Small intestine (tissue), 16 donors: ENCODE measurements at places on chromosomes 11 and 22. TPM values are rescaled to one million over a fixed set of nuclear protein-coding genes. Genes with fewer than 3 reads are reported as not detected.

DNA sequence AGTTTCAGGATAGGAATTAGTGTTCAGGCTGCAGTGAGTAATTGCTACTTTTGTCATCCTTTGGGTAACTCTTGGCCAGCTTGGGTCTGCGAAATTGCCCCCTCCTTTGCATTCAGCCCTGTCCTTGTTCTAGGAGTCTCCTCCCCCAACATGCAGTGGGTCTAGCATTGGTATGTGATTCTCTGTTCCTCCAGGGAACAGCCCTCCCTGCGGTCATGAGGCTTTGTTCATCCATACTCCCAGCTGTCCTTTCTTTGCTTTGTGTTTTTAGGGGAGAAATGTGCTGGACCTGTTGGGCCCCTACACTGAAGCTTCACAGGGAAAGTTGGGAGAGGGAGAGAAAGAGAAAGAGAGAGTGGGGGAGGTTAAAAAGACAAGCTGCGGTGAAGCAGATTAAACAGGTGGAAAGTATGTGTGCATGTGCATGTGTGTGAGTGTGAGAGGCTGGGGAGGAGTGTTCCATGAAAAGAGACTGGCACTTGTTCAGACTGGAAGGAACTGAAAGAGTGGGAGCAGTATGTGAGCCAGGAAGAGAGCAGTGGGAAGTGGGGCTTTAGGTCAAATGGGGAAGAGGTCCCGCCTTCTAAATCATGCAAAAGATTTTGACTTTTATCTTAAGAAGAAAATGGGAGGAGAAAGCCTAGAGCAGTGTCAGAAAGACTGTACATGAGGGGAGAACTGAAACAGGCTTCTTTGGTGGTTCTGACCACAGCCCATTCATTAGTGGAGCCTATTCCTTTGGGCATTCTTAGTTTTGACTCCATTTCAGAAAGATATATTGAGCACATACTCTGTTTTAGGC is 17.9 kb upstream of the SESN3 start:
- DNase-seq: no peak

GRCh38 chr22:27973846-27974245 is 54.8 kb upstream of the PITPNB start:
- DNase-seq: no peak

GRCh38 chr11:83072350-83073242 is 899 bp upstream of the RAB30 start:
- DNase-seq: no peak

GRCh38 chr11:58524232-58525036 is 16.5 kb upstream of the OR5B21 start:
- peak; percentile 75 for DNase-seq

IGLL1 gene
- 1.3 TPM for polyA plus RNA-seq

RTN4RL2 gene
- polyA plus RNA-seq: 0.70 TPM

KCNQ1 gene
- polyA plus RNA-seq: 54.4 TPM

DNA sequence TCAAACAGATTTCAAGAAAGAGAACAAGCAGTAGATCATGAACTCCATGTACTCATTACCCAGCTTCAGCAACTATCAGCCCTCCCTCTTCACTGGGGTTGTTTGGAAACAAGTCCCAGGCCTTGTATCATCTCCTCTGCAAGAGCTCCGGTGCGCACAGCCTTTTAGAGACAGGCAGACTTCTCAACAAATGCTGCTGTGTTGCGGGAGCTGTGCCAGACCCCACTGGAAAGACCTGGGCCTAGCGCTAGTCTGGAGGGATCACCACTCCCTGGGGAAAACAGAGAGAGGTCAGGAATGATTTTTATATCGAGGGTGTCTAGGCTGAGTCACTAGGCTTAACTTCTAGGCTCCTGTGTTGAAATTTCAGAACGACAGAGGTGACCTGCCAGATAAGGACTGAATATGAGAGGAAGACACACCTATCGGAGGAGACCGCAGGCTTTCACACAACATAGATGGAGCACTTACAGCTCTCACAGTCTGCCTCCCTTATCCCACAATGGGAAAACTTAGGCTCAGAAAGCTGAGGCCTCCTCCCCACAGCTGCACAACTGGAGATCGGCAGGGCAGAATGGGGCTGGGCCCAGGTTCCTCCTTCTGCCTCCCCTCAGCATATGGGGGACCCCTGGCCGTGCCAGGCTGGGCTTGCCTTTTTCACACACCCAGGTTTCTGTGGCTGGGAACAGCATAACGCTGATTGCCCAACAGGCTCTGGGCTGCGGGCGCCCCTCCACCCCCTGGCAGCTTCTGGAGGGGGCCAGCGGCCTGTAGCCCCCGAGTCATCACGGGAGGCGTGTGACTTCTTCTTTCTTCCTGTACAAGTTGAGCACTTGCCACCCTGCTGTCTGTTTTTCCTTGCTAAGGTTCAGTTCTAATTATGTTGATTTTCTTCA is 86.0 kb downstream of the PKNOX2 start:
- no peak for DNase-seq

- no peak for DNase-seq
These were observed 20.0 kb downstream of the MMP7 start for GRCh38 chr11:102510439-102511135.

GRCh38 chr11:57358543-57358961 is 20.4 kb downstream of the P2RX3 start:
- DNase-seq: peak; percentile 26

OR8B3 gene
- not detected for polyA plus RNA-seq

CHCHD10 gene
- polyA plus RNA-seq: 351 TPM

- DNase-seq: peak; percentile 97
These were observed 9.6 kb upstream of the UCP3 start for GRCh38 chr11:74018331-74019005.

- no peak for DNase-seq
These were observed 600 bp upstream of the RAB6A start for GRCh38 chr11:73761403-73761945.

BTG4 gene
- not detected for polyA plus RNA-seq

DNA sequence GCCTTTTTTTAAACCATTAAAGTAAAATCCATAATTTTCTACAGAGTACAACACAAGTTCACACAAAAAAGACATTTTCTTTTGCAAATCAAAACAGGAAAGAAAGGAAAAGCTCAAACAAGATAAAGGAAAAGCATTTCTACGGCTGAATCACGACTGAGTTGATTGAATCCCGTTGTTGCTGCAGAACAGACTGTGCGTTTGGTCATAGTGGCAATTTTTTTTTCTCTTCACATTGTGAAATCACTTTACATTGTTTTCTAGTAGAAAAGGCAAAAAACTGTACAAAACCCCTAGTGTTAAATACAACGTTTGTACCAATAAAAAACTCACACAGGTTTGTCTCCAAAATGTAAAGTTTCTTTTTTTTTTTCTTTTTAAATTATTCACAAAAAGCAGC is 17.3 kb upstream of the RAPSN start:
- no peak for DNase-seq

GRCh38 chr11:62911137-62912130 is 9.7 kb downstream of the CHRM1 start:
- no peak for DNase-seq

DNA sequence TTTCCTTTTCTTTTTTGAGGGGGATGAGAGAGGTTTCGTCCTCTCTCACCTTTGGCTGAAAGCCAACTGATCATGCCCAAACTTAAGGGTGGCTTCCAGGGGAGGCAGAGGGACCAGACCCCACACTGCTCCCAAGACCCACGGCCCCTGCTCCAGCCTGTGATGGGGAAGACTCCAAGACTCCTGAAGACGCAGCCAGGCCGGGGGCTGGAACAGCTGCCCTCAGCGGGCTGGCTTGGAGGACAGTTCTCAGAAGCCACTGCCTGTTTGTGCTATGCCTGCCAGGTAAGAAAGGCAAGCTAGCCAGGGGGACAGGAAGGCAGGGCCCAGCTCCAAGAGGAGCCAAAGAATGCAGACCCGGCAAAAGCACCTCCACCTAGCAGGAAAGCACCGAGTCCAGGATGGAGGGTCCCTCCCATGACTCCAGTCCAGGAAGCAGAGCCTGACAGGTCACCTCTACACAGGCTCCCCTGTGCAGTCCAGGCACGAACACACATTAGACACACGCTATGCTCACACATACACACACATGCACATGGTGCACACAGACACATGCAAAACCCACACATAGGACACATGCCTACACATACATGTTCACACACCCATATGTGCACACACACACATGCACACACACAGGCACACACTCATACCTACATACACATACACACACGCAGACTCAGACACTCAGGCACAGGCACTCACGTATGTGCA is 31.3 kb downstream of the GNB1L start:
- DNase-seq: no peak

DDI1 gene
- polyA plus RNA-seq: 0.06 TPM

DNA sequence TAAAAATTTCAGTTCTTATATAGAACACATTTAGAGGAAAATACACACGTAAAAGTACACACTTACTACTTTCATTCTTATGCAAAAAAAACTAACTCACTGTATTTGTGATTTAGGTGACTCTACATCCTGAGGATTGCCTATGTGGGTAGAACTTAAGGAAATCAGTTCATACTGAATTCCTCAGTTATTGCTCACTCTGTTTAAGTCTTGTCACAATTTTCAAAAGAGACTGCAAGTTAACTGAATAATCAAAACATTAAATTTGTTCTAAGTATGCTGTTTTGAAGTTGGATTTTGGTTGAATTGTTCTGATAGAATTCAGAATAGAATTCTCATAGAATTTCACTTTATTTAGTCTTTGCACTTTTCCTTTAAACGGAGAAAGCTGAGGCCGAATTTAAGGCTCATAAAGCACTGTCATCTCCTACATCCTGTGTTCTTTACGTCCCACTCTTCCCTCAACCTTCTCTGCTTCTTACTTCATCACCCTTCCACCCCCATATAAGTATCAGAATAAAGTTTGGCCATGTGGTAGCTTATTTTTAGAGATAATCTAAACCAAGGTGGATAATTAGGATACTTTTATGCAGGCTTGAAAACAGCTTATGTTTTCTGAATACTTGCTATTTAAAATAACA is 59.8 kb downstream of the APOL5 start:
- DNase-seq: no peak

DNA sequence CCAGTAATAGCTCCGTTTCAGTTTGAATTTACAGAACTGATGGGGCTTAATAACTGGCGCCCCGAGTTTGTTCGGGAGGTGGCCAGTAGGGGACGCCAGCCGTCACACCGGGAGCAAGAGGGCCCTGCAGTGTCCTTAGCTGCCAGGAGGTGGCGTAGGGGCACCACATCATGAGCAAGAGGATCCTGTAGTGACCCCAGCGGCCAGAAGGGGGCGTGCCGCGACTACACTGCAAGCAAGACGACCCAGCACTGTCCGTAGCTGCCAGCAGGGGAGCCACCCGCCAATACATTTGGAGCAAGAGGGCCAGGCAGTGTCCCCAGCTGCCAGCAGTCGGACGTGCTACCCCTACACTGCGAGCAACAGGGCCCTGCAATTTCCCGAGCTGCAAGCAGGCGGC is 663.7 kb upstream of the B3GAT1 start:
- peak; percentile 15 for DNase-seq

VWCE gene
- polyA plus RNA-seq: 3.2 TPM

GRCh38 chr11:131656839-131657211 is 286.4 kb downstream of the NTM start:
- DNase-seq: no peak

ARFGAP3 gene
- 47.0 TPM for polyA plus RNA-seq

DNA sequence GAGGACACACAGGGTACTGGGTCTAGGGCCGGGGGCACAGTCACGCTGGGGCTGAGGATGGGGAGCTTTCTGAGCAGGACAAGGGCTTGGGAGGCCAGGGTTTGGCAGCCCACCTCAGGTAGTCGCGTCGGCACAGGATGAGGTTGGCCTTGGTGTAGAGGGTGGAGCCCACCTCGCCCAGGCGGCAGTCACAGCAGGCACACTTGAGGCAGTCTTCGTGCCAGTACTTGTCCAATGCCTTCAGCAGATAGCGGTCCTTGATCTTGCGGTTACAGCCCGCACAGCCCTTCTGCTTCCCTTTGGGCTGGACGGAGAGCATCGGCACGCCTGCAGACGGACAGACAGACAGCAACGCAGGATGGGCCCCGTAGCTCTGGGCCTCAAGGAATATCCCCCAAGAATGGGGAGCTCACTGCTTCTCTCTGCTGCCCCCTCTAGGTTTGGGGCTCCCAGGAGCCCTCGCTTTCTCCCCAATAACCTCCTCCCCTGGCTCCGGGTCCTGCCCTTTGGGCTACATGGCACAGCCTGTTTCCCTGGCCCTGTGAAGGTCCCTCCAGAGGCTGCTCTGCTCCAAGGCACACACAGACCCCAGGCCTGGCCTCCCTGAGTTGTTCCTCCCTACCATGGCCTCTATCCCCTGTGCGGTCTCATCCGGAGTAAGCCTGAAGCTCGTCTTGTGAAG is 33.4 kb downstream of the LMO1 start:
- no peak for DNase-seq

DNA sequence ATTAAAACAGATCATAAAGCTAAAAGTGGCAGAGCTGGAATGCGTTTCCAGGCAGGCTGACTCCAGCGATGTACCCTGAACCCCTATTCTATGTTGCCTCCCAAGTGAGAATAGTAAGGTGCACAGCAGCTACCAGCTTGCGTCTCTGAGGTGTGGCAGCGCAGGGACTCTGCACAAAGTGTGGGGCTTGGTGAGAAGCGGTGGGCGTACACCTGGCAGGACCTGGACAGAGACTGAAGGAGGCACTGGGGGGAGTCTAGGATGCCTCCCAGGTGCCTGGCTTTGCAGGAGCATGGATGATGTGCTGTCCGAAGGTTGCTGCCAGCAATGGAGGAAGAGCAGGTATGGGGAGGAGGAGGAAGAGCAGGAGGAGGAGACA is 42.9 kb downstream of the AMPD3 start:
- DNase-seq: no peak

GRCh38 chr11:33640730-33641371 is 59.8 kb downstream of the C11orf91 start:
- no peak for DNase-seq

DNA sequence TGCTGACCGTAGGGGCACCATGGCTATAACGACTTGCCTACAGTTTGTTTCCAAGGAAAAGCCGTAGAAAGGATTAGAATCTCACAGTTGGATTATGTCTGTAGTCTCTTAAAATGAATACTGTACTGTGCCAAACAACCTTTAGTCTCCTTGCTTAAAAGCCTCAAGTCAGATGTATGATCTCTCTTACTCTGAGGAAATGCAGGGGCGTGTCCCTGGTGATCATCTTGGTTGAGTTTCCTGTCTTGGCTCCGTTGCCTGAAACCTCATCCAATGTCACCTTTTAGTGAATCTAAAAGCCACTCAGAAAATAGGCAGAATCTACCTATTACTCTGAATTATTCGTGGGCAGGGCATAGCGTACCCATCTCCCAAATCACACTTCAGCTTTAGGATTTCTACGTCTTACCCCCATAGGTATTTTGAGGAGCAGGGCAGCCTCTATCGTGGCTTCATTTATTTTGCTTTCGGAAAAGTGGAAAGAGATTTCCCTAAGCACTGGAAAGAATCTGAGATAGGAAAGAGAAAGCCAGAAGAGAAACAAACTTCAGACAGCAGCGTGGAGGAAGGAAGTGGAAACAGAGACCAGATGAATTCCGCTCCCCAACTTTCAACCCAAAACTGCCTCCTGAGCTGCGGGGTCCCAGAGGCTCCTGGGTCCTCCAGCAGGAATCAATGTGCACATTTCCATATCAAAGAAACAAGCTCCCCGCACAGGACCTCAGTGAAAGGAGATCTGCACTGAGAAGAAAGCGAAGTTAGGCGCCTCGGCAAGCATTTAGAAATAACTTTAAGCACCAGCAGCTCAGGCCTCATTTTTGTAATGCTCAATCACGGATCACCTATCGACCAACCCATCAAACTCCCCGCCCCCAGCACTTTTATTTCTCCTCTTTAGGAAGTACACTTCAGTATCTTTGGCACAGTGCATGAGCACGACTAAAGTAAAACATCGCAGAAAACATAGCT is 245.8 kb downstream of the ETS1 start:
- DNase-seq: no peak

- no peak for DNase-seq
These were observed 540.3 kb upstream of the CADM1 start for GRCh38 chr11:116044520-116044919.

- peak; percentile 65 for DNase-seq
These were observed 174.4 kb upstream of the NECTIN1 start for GRCh38 chr11:119903389-119903788.
